ENCODE measurements at places on chromosomes 7 and 10. TPM values are rescaled to one million over a fixed set of nuclear protein-coding genes. Genes with fewer than 3 reads are reported as not detected.
A peak's percentile ranks its signal among the peaks of the same experiment; 100 is the strongest.

DNA sequence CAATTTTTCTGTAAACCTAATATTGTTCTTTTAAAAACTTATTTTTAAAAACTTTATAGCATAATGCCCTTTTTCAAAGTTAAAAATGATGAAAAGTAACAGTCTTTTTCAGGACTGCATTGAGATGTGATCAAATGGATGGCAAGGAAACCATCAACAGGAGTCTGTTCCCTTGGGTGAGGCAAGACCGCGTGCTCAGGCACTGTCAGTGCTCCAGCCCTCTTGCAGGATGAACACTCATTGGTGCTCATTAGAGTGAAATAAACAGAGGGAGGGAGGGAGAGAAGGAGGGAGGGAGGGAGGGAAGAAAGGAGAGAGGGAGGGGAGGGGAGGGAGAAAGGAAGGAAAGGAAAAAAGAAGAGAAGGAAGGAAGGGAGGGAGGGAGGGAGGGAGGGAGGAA is 145.7 kb upstream of the CHST15 start:
- no peaks in the 10 kb centered on the region for H3K36me3 ChIP-seq
- no peak for DNase-seq
- no peaks in the 10 kb centered on the region for H3K27me3 ChIP-seq
- no peak overlapping the region for H3K27ac ChIP-seq
- H3K4me1 ChIP-seq = no peaks in the 10 kb centered on the region
- H3K4me3 ChIP-seq = no peak overlapping the region

- H3K27ac ChIP-seq = peak overlapping the region; percentile 51
- H3K27me3 ChIP-seq = no peaks in the 10 kb centered on the region
- H3K36me3 ChIP-seq = no peaks in the 10 kb centered on the region
- DNase-seq = no peak
- peaks cover 9% of the 10 kb centered on the region for H3K4me1 ChIP-seq
These were observed 9.4 kb upstream of the ANKRD1 start for GRCh38 chr10:90930070-90930837.

DNA sequence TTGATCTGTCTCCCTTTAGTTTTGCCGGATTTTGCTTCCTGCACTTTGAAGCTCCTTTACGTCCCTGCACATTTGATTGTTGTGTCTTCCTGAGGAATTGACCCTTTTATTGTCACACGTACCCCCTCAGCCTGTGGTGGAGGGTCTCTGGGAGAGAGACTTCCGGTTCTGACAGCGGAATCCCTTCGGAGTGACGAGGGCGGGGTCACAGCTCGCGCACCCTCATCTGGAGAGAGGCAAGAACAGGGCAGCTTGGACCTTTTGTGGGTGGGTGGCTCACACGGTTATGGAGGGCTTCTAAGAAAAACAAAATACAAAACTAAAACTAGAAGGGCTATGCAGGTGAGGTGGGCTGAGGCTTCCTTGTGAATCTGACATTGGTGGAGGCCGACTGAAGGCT is 26.0 kb downstream of the AMZ1 start:
- H3K27me3 ChIP-seq = no peaks in the 10 kb centered on the region
- no peak for DNase-seq
- peaks cover 20% of the 10 kb centered on the region for H3K4me1 ChIP-seq
- H3K4me3 ChIP-seq = no peak overlapping the region
- H3K27ac ChIP-seq = no peak overlapping the region

DNA sequence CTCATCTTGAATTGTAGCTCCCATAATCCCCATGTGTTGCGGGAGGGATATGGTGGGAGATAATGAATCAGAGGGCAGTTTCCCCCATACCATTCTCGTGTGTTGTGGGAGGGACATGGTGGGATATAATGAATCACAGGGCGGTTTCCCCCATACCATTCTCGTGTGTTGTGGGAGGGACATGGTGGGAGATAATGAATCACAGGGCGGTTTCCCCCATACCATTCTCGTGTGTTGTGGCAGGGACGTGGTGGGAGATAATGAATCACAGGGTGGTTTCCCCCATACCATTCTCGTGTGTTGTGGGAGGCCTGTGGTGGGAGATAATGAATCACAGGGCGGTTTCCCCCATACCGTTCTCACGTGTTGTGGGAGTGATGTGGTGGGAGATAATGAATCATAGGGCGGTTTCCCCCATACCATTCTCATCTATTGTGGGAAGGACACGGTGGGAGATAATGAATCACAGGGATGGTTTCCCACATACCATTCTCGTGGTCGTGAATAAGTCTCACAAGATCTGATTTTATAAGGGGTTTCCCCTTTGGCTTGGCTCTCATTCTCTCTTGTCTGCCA is 271.0 kb downstream of the MAD1L1 start:
- no peak overlapping the region for H3K4me3 ChIP-seq
- no peak overlapping the region for H3K27ac ChIP-seq
- no peaks in the 10 kb centered on the region for H3K27me3 ChIP-seq
- H3K36me3 ChIP-seq = no peaks in the 10 kb centered on the region

Gene OR6B1
- total RNA-seq = not detected

Gene COL17A1
- total RNA-seq = 3.6 TPM

Gene TMEM209
- total RNA-seq = 7.6 TPM

GRCh38 chr10:63760034-63760707 is 239.0 kb downstream of the REEP3 start:
- no peak overlapping the region for H3K27ac ChIP-seq
- DNase-seq = no peak
- no peaks in the 10 kb centered on the region for H3K36me3 ChIP-seq
- H3K4me3 ChIP-seq = no peak overlapping the region
- no peaks in the 10 kb centered on the region for H3K4me1 ChIP-seq

Data from body of pancreas (tissue), 4 donors.